Coronary artery (tissue), 2 donors: ENCODE measurements at places on chromosomes 2 and 18.

GRCh38 chr2:237870126-237870525 is 10.7 kb downstream of the RAMP1 start:
- no peak for DNase-seq

GRCh38 chr2:146850746-146851145 is 994.1 kb upstream of the ACVR2A start:
- DNase-seq: no peak

DNA sequence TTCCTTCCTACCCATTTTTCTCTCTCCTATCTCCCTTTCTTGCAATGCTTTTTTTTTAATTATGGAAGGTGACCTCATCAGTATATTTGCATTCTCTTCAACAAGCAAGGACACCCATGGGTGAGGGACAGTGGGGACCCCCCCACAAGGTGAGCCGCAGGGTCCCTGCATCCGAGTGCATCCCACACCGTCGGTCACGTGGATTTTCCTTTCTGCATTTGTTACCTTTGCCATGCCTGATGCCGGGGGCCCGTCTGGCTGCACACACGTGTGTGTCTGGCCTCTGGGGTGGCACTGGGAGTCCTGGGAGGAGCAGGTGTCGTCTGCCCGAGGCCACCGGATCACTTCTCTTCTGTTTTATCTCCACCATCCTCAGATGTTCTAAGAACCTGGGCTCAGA is 30.1 kb upstream of the SNTG2 start:
- no peak for DNase-seq

DNA sequence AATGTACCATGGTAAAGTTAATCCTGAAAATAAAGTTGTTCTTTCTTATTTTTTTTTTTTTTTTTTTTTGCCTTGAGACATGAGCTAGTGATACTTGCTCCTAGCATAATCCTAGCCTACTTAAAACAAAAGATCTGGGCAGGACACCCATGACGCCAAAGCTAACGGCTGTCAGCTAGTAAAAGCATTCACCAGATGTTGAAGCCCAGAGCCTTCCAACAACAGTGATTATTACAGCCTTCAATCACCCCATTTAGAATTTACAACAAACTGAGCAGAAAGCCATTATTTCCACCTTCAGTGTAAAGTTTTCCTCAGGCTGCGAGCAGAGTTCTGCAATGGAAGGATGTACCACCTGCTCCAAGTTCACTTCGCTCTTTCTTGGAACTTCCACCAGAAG is 259.5 kb downstream of the SP3 start:
- no peak for DNase-seq

DNA sequence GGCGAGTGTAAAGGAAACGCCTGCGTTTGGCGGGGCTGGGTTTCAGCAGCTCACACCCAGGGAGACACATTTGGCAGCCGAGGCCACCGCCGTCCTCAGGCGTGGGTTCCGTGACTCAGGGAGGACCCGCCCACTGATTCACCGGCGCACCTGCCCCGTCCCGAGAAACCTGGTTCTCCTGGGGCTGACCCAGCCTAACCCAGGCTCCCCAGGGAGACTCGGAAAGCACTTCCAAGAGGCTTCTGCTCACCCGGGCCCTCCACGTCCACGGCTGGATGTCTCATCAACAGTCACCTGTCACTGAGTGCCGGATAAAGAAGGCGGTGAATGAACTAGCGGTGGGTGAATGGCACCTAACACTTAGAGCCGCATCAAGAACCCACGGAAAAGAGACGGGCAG is 126.4 kb upstream of the CTDP1 start:
- DNase-seq: no peak

DNA sequence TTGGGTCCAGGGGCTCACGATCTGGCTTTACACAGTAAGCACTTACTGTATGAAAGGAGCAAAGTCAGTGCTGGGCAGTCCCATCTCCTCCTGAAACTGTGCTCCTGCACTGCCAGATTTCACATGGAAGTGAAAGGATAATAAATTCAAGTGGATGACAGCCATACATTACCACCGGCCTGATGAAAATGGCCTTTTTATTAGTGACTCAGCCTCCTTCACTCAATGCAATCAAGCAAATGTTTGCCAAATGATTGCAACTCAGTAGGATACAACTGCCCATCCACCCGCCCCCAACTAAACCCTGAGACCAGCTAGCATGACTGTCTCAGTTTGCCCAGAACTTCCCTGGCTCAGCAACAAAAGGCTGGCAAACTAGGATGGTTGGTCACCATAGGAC is 77.1 kb downstream of the MYO5B start:
- DNase-seq: no peak

GRCh38 chr2:220396287-220396686 is 768.9 kb downstream of the SLC4A3 start:
- no peak for DNase-seq

DNA sequence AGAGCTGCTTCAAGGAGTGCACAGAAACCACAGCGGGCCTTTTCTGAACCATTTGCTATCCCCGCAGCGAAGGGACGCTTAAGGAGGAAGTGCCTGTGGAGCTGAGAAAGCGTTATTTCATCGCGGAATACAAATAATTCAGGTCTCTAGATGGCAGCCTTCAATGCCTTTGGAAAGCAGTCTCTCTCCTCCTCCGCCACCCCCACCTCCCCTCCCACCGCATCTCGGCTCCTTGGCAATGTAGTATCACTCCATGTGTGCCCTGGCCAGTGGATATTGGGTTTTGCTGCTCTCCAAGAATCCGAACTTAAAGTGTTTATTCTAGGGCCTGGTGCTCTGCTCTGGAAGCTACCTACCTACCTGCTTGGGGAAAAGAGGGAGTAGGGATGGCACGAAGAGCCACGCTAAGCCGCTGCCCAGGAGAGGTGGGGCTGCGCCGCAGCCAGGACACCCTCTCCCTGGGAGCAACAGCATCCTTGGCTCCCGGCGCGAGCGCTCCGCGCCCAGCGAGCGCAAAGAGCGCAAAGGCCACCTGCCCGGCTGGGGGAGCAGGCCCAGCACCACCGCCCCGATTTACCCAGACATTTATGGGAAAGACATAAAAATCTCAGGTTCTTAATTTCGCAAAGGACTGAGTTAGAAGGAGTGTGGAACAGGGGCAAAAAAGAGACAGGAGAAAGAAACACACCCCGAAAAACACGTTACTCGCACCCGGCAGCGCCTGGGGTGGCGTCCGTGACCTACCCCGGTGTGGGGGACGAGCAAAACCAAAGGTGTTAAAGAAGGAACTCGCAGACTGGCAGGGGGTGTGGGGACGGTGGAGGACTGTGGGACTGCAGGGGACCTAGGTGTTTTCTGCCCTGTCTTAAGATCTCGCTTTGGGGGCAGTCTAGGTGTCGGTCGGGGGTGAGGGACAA is 1.0 kb downstream of the SPHKAP start:
- no peak for DNase-seq

DNA sequence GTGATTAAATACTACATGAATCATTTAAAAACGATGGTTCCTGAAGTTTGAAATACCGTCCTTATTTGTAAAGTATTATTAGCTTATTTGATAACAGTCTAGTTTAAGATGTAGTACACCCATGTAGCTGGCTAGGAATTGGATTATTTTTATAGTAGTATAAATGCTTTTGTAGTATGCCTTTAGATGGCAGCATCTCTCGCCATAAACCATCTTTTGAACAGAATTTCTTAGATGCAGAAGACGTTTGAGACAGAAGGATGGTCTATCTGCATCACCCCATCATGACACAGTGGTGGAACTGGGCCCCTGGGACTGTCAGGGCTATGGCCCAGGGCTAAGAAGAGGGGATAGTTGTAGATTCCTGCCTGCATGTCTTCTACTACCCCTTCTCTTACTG is 152.7 kb downstream of the WDSUB1 start:
- no peak for DNase-seq

- no peak for DNase-seq
Measured at GRCh38 chr18:75810961-75811551, 383.6 kb upstream of the SMIM21 start.

- no peak for DNase-seq
Measured at GRCh38 chr2:223532712-223533111, 69.4 kb downstream of the SCG2 start.

DNA sequence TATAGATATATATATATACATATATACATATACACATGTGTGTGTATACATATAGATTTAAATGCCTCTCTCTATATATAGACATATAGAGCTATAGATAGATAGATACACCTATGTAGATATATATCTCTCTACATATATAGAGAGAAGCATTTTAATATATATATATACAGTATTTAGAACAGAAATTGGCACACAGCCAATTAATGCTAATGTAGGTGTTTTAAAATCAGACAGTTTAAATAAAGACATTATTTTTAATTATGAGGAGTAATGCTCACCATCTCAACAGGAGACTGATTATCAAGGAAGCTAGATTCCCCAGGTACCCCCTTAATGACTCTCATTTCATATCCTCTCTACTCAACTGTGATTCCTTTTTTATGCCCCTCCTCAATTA is 170.7 kb upstream of the CRIM1 start:
- no peak for DNase-seq

DNA sequence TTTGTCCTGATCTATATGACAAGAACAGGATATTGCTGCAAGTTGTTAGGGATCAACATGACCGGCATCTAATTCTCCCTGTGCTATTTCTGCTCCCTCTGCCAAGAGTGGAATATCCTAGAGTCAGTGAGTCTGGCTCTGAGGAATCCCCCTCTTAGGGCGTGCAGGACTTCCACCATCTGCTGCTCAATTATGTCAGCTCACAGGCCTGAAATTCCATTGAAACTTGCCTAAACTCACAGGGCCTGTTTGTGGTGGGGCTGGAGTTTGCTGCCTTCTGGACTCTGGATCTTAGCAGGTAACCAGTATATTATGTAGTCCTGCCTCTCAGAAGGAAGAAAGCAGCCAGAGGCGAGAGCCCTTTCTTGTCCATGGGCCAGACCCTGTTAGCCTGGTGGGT is 323.0 kb downstream of the TSN start:
- no peak for DNase-seq

DNA sequence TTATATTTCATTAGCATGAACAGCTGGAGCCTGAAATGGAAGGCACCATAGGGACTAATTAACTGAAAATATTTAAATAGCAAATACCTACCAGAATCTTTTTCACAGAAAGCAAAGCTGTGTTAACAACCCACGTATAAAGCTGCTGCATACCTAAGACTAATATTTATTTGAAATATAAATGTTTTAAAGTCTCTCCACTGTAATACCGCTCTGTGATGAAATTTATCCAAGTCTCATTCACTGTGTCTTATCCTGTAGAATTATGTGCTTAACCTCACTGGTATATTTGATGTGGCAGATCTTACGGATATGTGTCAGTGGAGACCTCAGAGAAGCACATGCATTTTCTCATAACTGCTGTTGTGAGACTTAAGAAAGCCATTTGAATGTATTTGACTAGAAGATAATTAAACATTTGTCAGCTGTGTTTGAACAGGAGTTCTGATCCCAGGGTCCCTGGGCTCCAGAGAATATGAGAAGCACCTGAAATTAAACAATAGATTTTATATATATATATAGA is 373.3 kb downstream of the ZNF804A start:
- DNase-seq: no peak

- DNase-seq: no peak
Measured at GRCh38 chr2:48638261-48638660, 20.6 kb downstream of the GTF2A1L start.

GRCh38 chr2:33121416-33121815 is 174.7 kb downstream of the LTBP1 start:
- DNase-seq: no peak

DNA sequence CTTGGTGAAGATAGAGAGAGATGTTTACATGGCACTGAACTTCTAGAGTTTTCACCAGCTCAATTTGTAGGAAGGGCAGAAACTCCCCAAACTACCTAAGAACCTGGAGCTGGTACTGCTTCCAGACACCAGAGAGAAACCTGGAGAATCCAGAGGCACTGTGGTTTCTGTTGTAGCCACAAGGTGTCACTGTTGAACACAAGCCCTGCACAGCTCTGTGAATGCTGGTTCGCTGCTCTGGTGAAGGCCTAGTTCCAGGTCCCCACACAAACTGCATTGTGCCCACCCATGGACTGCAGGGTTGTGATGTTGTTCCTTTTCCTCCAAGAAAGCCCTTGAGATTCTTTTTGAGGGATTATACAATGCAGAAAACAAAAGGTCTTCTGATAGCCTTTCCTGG is 150.5 kb upstream of the HS6ST1 start:
- no peak for DNase-seq

- no peak for DNase-seq
Measured at GRCh38 chr2:143805666-143806065, 676.4 kb downstream of the ARHGAP15 start.

GRCh38 chr2:60104514-60105505 is 448.6 kb downstream of the BCL11A start:
- no peak for DNase-seq

DNA sequence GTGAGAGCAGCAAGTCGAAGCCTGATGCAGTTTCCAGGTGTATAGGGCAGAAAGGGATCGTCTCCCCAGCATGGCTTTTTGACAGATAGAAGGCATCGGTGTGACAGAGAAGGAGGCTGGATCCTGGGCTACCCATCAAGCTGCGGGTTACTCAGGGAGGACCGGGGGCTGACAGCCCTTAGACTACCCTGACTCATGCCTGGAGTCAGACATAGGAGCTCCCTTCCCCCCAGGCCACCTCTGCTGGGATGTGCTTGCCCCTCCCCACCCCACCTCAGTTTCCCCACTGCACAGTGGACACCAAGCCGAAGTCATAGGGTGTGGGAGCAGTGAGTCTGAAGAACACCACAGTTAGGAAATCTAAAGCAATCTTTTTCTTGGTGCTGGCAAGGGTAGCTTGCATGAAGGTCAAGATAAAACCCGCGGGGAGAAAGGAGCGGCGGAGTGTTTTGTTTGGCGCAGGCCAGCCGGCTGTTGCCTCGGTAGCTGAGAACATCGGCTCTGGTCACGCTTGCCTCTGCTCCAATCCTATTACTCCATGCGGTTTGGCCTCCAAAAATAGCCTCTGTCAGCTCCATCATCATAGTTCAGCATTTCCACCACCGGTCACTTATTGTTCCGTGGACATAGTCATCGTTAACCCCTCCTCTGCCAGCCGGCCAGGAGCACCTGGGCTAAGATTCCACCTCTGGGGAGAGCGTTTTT is 169.2 kb upstream of the GLI2 start:
- DNase-seq: peak; percentile 96

DNA sequence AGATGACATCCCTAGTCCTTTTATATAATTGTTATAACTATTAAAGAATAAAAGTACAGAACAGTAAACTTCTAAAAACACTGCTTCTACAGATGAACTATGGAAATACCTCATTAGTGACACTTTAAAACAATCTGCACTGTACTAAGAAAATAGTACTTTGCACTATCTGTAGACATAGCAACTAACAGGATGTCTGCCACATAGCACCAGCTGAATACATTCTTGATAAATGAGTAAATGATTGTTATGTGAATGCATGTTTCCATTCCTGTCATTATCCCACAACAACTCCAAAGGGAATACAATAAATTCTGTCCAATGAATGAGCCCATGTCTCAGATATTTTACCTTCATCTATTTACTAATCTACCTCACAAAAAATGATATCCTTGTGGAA is 115.3 kb upstream of the SLC35G4 start:
- DNase-seq: no peak

- DNase-seq: peak; percentile 88
Measured at GRCh38 chr2:33275689-33276444, 200.6 kb upstream of the RASGRP3 start.
